Activated naive CD8-positive, alpha-beta T cell treated with anti-CD3 and anti-CD28 coated beads, Interleukin-2, amount 50 U/mL, for 24 hours (primary cell): ENCODE measurements at places on chromosomes 2 and 18.

GRCh38 chr2:177553176-177553884 is 160.8 kb downstream of the AGPS start:
- DNase-seq = peak; percentile 2

DNA sequence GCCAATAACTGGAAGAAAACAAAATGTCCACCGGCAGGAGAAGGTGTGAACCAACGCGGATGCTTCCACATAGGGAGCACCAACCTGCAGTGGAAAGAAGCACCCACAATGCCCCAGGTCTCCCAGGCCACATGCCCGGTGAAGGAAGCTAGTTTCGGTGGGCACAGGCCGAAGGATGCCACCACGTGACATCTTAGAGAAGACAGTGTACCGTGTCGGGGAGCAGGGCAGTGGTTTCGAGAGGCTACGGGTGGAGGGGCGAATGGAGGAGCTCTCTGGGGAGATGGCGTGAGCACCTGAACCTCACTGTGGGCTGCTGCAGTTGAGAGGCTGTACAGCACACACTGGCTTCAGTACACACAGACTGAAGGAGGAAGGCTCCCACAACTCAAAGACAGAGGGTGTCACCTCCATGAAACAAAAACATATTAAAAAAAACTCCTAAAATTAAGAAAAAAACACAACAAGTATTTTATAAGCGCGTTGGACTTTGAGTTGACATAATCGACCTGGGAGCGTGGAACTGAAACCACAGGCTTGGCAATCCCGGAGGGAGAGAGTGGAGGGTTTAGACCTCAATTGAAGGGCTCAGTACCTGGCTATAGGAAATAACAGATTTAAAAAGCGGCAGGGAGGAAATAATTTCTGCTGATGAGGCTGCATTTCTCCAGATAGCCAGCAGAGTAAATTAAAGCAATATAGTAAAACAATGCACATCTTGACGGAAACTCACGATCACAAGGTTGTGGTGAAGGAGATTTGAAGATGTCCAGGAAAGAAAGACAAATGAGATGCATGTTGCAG is 160.1 kb downstream of the RTP5 start:
- no peak for DNase-seq

- no peak for DNase-seq
Observed at GRCh38 chr2:201558665-201559064, 84.6 kb downstream of the TMEM237 start.

DNA sequence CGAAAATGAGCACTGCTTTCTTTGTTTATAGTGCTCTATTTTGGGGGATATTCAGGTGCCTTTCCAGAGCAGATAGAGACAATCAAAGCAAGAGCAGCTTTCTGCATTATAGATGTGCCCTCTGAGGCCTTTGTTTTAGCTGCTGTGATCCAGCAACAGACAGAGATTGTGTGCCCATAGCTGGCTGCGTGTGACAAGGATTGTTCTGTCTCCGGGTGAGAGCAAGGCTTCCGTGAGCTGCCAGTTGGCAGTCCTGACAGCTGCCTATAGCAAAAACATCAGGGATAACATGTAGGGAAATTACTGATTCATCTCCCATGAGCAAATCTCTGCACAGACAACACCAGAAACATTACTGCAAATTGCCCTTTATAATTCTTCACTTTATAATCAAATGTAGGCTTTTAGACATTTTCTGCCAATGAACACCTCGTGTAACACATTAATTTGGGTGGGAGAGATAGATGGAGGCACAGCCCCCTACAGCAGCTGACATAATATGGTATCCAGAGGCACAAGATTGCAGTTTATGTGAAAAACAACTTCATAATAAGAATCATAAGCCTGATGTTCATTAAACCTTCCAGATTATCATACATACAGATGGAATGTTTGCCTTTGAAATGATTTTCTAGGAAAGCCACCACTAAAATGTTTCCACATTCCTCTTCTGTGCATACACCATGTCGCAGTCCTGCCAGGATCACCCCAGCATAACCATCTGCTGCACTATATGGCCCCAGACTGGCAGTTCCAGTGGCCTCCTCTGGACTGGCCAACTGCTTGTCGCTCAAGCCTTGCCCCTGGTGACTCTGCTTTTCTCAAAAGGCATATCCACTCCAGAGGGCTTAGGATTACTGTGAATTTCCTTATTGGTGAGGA is 131.2 kb downstream of the TRIB2 start:
- no peak for DNase-seq

- DNase-seq = no peak
Observed at GRCh38 chr2:146807568-146808168, 1037.2 kb upstream of the ACVR2A start.

DNA sequence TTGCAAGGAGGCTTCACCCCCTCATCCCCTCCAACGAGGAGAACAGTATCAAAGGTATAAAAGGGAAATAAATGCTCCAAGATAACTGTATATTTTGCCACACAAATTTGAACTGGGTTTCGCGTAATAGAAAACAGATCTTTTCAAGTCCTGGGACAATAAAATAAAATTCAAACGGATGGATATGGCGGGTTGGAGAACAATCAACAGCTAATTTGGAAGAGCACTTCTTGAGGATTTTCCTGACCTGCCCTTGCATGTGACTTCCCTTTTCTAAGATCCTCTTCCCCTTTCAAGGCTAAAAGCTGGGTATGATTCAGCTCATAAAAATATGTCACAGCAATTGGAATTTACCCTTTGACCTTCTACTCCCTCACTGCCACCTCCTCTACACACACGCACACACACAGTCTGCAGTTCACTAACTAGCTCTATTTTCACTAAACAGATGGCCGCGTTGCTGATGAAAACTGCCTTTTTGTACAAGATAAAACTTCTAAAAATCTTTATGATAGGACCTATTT is 386.9 kb downstream of the FIGN start:
- no peak for DNase-seq

DNA sequence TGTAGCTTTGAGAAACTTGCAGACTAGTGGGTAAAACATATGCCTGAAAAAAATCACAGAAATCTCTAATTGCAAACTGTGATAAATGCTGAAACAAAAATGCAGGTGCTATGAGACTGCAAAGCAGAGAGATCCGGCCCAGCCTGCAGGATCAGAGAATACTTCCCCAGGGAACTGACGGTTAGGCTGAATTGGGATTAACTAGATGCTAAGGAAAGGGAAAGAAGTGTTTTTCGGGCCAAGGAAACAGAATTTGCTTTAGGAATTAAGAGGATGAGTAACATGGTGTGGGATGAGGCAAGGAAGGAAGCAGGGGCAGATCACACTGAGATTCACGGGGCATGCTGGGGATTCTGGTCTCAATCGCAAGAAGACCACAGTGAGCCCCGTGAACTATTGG is 71.5 kb downstream of the OSBPL6 start:
- no peak for DNase-seq

DNA sequence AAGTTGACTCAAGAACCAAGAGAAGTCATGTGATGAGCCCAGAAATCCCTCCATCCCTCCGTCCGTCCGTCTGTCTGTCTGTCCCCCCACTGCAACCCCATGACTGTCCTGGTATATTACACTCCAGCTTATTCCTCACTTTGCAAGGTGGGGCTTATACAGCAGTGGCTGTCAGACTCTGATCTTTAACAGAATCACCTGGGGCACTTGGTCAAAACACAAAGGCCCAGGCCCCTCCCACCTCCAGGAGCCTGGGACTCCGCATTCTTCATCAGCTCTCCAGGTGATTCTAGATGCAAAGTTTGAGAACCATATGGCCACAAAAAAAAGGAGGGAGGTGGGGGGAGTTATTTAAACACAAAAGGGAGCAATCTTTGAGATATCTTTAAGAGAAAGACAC is 61.4 kb downstream of the MYO5B start:
- no peak for DNase-seq

- no peak for DNase-seq
Observed at GRCh38 chr2:72755647-72756423, 70.0 kb downstream of the EXOC6B start.

DNA sequence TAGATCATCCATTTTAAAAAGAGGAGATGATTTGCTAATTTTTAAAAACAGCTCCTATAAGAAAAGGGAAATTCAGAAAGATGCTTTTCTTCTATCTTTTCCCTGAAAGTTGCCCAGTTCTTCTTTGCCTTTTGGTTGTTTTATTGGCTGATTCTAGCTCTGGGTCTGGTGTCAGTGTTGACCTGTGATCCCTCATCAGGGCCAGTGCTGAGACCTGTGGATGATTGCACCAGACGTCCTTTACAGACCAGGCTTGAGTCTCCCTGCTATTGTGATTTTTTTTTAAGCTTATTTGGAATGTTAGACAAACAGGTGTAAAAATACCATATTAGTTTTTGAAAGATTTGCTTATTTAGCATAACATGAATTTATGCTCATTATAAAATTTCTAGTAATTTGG is 88.2 kb downstream of the ACSL3 start:
- no peak for DNase-seq

GRCh38 chr2:42980764-42981416 is 188.5 kb upstream of the HAAO start:
- DNase-seq = no peak

DNA sequence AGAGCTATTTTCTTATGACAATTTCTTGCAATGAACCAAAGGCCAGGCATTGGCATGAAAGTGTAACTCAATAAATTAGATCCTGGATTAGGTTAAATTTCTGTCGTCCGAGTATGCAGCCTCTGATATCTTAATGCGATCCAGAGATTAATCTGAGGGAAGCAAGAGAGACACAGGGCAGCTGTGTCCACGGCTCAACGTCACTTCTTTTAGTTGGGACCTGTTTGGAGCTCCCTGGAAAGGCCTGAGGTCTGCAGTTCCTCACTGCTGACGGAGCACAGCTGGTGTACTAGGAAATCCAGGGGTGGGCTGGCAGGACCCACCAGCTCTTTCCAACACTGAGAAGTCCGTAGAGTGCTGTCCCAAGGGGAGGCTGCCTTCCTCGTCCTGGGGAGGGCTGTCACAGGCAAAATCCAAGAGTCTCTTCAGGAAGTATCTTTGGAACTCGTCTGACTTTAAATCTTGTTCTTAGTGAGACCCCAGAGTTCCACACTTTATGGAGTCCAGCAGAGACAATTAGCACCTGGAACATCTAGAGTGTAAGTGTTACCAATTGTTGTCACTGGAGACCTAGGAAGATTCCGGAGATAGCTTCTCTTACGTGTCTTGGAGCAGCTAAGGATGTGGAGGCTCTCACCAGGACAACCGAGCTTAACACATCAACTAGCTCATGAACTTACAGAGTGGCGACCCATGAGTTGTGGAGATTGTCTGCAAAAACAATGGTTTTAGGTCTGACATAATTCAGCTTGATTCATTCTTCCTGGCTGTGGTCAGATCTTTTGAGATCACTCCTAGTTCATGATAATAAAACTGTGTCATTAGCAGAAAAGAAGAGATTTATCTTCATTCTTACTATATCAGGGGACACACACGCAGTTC is 173.7 kb downstream of the ACKR3 start:
- DNase-seq = no peak

GRCh38 chr2:234564699-234565098 is 67.8 kb upstream of the ARL4C start:
- no peak for DNase-seq

- DNase-seq = no peak
Observed at GRCh38 chr2:1052771-1053191, 102.1 kb downstream of the SNTG2 start.

GRCh38 chr2:20224716-20225293 is at the start of gene SDC1:
SDC1 (minus strand) TSS chr2:20225130; CDS start chr2:20224867, 263 bp downstream.
- DNase-seq = no peak

DNA sequence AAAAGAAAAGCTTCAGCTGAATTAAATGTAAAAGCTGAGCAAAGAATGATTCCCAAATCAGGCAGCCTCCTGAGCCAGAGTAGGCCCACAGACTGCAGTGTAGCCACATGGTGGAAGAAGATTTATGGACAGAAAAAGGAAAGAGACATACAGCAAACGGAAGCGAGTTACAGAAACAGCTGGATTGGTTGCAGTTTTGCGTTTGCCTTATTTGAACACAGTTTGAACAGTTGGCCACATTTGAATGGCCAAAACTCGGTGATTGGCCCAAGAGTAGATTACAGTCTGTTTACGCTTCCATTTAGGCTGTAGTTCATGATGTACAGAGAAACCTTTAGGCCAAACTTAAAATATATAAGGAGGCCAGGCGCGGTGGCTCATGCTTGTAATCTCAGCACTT is 35.1 kb downstream of the SH2D6 start:
- no peak for DNase-seq

DNA sequence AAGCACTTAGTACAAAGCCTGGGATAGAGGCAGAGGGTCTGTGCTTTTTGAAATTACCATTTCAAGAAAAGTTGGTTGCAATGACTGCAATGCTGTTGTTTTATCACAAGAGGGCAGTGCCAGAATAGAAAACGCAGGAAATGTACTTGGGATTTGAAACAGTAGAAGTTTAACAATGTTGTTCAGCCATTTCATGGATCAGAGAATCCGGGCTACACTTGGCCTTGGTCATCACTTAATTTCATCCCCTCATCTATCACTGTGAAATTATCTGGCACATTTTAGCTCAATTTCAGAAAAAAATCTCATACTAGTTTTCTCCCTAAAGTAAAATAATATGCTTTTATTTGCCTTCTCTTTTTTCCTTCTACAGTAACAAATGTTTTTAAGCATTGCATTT is 70.8 kb downstream of the RAPGEF4 start:
- no peak for DNase-seq

DNA sequence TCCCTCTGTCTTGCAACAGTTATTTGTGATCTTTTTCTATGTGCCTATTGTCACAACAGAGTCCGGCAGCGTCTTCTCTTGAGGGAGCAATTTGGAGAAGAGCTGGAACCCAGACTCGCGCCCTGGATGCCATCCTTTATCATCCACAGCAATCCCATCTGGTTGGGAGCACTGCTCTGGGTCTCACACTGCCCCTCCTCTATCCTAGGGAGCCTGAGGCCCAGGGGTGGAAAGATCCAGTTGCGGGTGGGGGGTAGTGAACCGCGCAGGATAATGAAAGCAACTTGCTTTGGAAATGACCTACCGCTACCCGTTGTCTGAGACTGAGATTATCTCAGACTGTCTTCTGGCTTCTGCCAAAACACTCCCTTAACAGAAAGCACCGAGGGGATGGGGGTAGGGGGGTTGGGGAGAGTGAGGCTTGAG is 713 bp downstream of the WBP1 start:
- no peak for DNase-seq

DNA sequence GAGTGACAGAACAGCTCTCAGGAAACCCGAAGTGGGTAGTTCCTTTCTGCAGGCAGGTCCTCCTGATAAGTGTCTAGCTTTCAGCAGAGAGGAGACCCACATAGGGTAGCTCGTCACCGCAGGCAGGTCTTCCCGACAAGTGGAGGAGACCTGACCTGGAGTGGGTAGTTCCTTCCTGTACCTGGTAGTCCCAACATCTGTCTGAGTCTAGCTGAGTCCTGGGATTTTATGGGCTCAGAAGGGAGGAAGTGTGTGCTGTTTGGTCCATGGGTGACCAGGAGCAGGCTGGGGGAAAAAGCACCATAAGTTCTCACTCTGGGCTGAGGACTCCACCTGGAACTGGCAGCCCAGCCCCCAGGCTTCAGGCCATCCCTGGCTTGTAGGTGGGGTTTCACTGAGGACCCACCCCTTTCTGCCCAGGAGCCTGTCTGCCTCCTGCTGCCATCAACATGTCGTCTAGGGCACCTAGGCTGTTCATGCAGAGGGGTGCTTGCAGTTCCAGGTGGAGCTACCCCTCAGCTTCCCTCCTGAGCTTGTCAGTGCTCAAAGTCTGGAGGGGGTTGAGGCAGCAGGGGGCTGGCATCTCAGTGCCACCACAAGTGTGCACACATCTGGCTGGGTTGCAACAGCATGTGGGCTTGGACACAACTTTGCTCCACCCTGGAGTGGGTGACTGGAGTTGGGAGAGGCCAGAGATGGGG is 9.4 kb downstream of the DYSF start:
- DNase-seq = no peak
